ENCODE measurements at places on chromosomes 16 and 17.

DNA sequence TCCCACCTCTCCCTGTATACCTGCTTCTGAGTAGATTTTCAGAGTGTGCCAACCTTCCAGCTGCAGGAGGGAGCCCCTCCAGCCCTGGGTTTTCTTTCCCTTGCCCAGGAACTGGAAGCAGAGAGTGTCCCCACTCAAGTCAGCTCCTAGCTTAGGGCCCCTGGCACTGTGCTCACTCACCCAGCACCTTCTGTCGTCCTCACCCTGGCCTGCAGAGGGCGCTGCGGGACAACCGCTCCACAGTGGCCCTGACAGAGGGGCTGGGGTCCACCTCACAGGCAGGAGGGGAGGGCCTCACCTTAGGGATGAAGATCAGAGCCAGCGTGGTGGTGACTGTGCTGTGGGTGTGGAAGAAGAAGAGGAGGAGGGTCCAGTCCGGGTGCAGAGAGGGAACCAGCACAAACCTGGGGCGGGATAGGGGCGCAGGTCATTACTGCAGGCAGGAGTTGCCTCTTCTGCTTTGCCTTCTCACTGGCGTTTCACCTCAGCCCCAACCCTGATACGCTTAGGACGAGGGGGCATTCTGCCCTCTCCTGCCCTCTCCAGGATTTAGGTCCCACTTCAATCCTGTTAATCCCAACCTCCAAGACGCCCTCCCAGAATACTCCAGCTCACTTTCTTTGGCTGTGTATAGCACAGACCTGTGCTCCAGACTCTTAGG is 10.0 kb downstream of the GPR179 start:
- no peak for DNase-seq

GRCh38 chr17:10166176-10166935 is 32.0 kb downstream of the GAS7 start:
- no peak for DNase-seq

- DNase-seq: no peak
Measured at GRCh38 chr17:48352630-48353029, 77.4 kb downstream of the SKAP1 start.

- no peak for DNase-seq
Measured at GRCh38 chr17:33202021-33202420, 91.1 kb downstream of the ASIC2 start.

GRCh38 chr17:48993951-48994350 is 3.2 kb upstream of the IGF2BP1 start:
- no peak for DNase-seq

GRCh38 chr17:45904866-45905265 is 10.5 kb downstream of the MAPT start:
- DNase-seq: no peak

DNA sequence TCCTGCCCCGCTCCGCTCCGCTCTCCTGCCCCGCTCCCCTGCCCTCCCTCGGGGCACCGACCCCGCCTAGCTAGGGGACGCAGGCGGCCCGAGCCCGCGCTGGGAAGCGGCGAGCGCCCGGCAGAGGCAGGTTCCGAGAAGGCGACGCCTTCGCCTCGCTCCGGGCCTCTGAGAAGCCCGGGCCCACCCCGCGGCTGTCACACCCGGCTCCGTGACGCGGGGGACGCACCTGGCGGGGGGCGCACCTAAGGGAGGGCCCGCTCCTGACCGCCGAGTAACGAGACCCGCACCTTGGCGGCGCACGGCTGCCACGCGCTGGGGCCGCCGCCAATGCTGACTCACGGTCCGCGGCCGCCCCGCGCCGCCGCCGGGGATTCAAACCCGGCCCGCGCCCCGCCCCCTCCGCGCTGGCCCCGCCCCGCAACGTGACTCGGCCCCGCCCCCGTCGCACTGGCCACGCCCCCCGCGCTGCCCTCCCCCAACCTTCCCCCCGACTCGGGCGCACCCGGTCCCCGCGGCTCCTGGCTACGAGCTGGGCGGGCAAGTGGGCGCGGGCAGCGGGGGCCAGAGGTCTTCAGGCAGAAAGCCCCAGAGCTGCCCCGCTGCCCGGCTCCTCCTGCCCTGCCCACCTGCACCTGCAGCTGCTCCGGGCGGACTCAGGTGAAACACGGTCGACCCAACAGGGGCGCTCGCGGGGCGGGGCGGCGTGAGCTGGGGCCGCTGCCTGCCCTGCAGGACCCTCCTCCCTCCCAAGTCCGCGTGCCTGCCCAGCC is 27.8 kb downstream of the GNPTG start:
- DNase-seq: peak; percentile 64

- no peak for DNase-seq
Measured at GRCh38 chr17:63039342-63039741, 73.3 kb downstream of the TANC2 start.

DNA sequence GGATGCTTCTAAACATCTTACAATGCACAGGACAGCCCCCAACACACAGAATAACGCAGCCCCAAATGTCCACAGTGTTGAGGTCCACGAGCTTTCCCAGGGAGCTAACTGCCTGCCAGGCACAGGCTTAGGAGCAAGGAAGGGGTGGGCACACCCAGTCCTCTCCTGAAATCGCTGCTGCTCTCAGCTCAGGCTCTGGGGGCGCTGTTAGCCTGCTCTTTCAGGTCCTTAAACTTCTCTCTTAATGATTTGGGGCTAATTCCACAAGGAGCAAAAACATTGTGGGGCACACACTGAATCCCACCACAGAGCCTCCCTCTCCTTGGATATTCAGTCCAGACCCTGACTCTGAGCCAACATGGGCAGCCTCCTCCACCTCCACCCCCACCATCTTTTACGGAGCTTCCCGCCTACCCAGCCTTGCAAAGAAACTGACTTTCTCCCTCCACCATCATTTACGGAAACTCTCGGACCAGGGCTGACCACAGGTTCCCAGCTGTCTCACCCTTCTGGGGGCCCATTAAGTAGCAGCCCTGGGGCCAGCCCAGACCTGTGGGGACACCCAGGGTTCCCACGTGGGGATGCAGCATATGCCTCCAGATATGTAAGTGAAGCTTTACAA is 1.1 kb downstream of the CD300H start:
- DNase-seq: peak; percentile 6

All from naive thymus-derived CD8-positive, alpha-beta T cell (primary cell).